ENCODE measurements at places on chromosomes 2 and 18.

- no peak for DNase-seq
Measured at GRCh38 chr2:57448816-57449215, 597.8 kb upstream of the VRK2 start.

DNA sequence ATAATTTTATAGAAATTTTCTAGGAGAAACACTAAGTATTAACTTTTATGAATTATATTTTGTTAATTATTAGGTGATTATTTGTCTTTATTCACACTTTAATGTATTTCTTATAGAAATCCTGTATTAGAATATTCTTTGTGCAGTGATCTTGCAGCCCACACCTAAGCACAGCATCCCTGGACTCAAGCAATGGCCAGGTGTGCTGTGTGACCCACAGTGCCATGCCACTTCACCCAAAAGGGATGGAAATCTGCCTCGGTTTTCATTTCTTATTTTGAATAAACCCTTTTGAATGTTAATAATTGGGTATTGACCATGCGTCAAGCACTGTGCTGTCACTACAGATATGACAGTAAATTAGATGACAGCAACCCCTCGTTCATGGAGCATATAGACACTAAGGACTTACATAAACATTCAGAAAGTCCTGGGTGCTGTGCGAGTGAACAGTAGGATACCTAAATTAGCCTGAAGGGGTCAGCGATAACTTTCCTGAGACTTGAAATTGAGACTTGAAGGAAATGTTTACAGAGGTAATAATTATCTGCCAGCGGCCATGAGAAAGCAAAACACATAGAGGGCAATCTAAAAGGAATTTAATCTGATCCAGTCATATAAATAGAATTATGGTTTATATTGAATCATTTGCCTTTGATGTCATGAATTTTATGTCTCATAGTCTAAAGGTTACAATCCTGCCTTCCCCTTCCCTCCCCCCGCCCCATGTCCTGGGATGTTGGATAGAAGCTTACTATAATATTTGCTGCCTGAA lies 52.7 kb upstream of the CALCRL start:
- no peak for DNase-seq

- DNase-seq, result no peak
Measured at GRCh38 chr18:30852980-30853379, 189.6 kb downstream of the DSC3 start.

DNA sequence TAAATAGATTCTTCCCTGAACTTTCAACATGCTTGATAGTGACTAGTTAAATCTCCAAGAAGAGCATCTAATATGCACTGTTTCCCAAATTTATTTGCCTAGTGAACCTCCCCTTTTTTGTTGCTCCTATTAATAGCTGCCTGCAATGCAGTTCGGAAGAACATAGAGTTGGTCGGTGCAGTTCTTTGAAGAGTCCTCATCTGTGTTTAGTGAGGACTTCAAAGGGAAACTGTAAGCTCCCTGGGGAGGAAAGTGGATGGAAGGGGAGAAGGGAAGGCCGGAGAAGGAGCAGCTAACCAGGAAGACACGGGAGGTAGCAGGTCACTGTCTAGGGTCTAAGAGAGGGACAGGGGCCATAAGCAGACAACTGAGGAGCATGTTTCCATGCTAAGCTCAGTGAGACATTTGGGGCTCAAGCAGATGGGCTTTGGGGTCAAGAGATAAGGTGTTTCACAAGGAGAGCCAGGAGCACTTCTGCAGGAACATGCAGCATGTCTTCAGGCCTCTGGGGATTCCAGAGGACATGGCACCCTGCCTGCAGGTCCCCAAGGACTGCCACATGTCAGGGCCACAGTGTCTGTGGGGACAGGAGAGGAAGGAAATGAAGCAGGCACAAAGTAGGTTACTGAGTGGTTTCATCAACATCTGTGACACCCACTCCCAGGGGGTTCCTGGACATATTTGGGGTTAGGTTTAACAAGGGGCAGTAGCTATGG lies 48.7 kb upstream of the ANXA4 start:
- DNase-seq, result no peak

DNA sequence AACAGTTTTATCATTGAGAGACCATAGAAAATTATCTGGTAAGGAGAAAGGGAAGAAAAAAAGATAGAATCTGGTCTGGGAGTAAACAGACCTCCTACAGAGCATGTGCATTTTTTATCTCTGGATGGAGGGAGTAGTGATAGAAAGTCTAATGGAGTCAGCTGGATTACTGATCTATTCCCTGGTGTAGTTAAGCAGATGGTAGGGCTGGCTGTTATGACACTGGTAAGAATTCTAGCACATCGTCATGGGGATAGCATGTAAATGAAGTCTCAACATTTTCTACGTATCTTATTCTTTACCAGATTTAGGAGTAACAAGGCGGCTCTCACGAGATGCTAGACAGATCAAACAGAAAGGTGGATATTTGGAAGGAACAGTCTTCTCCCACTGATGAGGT lies 407.4 kb downstream of the NRXN1 start:
- no peak for DNase-seq

DNA sequence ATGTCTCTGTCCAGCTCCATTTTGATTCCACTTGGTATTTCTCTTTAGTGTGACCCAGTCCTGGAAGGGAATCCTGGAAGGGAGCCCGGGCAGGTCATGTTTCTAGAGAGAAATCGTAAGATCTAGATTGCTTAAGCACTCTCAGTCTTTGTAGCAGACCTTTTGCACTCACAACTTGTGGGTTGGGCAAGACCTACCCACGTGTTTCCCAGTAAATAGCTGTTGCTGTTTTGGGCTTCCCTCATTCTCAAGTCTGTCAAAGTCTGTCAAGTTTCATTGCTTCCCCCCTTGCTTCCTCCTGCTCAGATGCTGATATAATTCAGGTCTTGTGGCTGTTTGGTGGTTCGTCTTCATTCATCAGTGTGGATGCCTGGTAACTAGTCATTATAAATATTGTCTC lies 17.4 kb upstream of the NEMP2 start:
- DNase-seq, result no peak

GRCh38 chr18:61062258-61062657 lies 271.0 kb upstream of the CDH20 start:
- DNase-seq, result no peak

DNA sequence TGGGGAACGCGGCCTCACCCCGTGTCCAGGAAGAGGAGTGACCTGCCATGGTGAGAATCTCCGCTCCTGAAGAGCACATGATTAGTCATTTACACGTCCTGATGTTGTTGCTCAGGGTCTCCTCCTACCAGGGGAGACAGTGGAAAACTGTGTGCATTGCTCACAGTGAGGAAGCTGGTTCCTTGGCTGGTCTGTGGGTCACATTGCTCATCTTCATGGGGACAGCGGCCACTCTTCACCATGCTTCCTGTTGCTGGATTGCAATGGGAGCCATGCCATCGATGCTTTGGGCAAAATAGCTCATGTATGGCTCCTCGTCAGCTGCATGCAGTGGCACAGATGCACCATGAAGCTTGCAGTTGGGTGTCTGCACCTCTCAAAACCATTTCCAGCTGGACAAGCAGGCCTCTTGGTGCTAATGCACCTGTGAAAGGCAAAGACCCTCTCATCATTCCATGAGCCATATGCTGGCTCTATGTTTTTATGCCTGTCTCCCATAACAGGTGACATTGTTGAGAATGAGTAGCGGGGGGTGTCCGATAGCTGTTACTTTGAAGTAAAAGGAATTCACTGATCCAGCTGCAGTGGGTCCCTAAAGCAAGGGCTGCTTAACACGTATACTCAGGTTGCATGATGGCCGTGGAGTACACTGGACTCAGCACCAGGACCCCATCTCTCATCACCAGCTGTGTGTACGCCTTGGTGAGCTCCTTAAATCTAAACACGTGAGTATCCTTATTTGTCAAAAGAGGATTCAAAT lies 135.0 kb upstream of the ALKAL2 start:
- DNase-seq, result no peak

- DNase-seq, result no peak
Measured at GRCh38 chr2:211512806-211513205, 956.4 kb downstream of the CPS1 start.

DNA sequence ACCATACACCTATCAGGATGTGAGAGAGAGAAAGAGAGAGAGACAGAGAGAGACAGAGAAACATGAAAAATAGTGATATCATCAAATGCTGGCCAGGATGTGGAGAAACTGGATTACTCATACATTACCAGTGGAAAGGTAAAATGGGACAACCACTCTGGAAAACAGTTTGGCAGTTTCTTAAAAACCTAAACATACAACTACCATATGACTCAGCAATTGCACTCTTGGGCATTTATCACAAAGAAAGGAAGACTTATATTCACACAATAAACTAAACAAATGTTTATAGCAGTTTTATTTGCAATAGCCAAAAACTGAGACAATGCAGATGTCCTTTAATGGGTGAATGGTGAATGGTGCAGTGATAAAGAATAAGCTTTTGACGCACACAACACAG lies 29.1 kb downstream of the SLC4A3 start:
- DNase-seq, result no peak

GRCh38 chr2:20490300-20491181 lies 43.7 kb downstream of the RHOB start:
- DNase-seq, result no peak

DNA sequence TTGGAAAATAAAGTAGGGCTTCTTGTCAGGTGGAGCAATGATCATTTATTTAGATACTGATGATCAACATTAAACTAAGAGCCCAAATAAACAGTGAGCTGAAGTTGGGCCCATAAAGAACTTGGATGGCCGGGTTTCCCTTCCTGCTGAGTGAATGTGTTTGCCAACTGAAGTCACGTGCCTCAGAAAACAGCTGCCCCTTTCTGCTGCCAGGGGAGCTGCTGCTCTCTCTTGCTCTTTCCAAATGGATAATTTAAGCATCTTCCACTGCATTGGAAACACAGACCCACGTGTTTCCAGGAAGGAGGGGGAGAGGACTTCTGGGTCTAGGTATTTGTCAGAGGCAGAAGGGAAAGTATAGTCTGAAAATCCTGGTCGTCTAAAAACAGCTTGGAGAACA lies 22.9 kb upstream of the NCKAP5 start:
- no peak for DNase-seq

GRCh38 chr2:236123716-236124115 lies 44.5 kb downstream of the GBX2 start:
- DNase-seq, result no peak

- no peak for DNase-seq
Measured at GRCh38 chr2:211737282-211737681, 801.3 kb downstream of the ERBB4 start.

- DNase-seq, result no peak
Measured at GRCh38 chr2:82652117-82652516, 1807.0 kb downstream of the SUCLG1 start.

GRCh38 chr18:51754566-51754965 lies 557.1 kb upstream of the MEX3C start:
- no peak for DNase-seq

DNA sequence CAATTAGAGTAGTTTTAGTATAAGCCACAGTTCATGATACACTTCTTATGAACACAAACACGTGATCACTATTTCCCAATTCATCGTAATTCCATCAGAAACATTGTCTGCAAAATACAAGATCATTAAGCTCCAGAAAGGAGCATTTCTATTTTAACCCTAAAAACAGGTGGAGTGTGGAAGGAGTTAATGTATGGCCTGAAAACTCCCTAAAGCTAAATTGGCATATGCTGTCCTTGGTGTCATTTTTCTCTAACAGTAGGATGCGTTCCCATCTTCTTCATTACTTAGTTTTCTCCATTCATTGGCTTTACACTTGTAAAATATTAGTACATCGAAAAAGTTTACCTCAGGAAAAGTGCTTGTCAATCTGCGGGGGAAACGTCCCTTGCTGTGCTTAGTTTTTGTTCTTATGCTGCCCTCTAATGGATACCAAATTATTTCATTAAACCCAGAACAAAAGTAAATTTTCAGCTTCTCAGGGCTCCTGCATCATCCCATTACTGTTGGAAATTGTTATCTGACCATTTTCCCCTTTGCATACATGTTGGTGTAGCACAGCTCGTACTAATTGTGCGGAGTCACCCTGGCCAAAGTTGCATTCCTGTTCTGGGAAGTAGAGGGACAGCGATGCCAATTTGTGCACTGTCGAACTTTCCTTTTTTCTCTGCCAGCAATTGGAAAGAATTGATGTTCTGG lies 153.4 kb downstream of the GPD2 start:
- DNase-seq, result no peak

DNA sequence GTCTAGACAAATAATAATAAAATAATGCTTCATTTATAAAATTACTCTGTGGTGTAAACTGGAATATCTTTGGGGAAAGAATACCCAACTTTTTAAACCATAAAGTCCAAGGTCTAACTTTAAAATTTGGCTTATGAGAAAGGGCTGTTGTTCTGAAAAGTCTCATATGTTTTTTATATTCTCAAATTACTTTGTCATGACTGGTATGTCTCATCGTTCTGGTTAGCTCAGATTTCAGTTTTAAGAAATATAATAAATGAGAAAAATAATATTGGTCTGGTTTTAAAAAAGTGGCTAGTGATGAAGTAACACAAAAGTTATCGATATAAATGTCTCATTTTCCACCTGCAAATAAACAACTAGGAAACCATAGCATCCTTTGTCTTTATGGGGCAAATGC lies 1658.1 kb downstream of the LRP1B start:
- no peak for DNase-seq

DNA sequence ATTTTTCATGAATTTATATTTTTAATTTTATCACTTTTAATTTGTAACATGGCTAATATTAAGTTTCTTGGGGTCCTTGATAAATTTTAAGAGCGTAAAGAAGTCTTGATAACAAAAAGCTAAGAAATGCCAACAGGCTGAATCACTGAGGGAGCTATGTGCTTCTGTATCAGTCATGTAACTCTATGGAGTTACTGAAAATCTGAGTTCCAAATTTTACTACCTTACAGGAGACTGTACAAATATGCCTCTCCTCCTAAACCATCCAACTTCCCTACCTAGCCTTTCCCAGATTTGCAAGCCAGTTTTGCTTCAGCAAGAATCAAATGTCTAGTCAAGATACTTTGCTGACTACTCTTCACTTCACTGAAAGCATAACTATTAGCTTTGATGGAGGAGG lies 35.7 kb downstream of the FEZ2 start:
- no peak for DNase-seq

DNA sequence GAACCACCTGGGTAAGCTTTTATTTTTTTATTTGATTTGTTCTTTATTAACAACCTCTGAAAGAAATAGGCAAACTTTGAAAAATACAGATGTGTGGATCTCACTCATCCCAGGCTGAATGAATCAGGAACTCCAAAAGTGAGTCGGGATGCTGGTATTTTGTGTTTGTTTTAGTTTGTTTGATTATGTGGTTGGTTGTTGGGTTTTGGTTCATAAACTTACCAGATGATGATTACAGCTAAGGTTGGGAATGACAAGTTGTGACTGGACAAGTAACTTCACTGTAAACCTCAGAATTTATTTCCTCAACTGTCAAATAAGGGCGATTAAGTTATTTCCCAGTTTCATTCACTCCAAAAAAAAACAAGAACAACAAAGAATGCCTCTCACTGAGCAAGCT lies 80.5 kb upstream of the KIF5C start:
- DNase-seq, result no peak

DNA sequence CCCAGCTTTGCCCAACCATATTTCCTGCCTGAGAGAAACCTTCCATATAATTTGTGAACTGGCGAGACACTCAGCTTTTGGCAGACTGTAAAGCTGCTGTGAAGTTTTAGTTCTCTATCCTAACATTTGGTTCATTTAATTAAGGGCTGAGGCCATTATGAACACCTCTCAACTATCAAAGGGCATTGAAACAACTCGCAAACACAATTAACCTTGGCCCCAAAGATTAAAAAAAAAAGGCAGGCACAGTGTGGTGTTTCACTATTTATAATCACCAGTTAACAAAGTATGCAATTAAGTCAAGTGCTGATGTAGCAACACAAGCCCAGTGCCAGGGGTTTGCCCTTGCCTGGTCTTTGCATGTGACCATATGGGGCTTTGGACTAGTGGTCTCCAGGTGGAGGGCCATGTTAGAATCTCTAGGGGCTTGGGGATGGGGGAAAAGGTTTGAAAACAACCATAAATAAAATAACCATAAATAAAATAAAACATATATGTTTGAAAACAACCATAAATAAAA lies 297.6 kb upstream of the SKOR2 start:
- no peak for DNase-seq

Measured in NCI-H1436 treated with DMSO at 0.1 percent for 48 hours (cell line).